ENCODE measurements at places on chromosomes 3 and 15.

- DNase-seq = peak; percentile 32
Observed at GRCh38 chr15:34582461-34583371, 735 bp downstream of the GOLGA8B start.

DNA sequence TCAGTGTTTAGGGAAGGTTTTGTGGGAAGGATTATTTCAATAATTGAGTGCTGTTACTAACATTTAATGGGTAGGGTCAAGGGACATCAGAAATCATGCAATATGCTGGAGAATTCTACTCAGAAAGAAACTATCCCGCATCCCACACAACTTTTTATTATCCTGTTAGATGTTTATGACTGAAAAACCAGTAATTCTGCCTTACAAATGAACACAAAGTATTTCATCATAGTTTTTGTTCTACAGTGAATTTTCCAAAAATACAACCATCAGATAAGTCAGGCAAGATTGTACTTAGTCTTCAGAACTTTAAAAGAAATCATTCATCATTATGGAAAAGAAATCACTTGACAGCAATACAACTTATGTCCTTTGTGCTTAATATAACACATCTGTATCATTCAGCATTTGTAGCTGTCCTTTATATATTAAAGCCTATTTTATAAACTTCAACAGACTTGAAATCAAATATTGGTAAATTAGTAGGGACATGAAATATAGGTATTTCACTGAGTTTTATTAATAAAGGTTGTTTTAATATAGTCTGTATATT lies 61.9 kb downstream of the TRPM7 start:
- DNase-seq = no peak

GRCh38 chr3:115245438-115245837 lies 98.3 kb upstream of the ZBTB20 start:
- DNase-seq = no peak

DNA sequence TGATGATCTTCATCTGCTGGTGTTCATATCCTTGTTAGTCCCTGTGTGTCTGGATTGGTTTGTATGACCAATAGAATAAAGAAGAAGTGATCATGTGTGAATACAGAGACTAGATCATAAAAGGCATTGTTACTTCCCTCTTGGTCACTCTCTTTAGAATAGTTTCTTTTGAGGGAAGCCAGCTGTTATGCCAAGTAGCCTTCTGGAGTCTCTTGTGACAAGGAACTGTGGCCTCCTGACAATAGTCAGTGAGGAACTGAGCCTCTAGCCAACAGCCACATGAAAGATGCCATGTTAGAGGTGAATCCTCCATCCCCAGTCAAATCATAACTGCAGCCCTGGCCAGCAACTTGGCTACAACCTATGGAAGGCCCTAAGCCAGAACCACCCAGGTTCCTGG lies 63.0 kb upstream of the SMAD3 start:
- no peak for DNase-seq

GRCh38 chr3:33131331-33132018 lies 17.7 kb downstream of the CRTAP start:
- no peak for DNase-seq

DNA sequence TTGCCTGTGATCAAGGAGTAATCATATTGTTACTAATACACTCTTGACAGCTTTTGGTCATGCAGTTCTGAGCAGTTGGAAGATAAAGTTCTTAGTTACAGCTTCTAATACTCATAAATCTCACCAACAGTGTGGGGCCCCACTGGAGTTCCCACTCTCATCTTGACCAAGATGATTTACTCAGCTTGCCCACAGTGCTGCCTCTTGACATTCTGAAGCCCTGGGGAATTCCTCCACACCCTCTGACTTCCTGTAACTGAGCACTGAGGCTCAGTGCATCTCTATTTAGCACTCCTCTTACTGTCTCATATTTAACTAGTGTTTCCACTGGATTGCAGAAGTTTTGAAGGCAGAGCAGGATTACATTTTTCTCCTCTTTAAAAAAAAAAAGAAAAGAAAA lies 1.9 kb upstream of the ARL6IP5 start:
- no peak for DNase-seq

DNA sequence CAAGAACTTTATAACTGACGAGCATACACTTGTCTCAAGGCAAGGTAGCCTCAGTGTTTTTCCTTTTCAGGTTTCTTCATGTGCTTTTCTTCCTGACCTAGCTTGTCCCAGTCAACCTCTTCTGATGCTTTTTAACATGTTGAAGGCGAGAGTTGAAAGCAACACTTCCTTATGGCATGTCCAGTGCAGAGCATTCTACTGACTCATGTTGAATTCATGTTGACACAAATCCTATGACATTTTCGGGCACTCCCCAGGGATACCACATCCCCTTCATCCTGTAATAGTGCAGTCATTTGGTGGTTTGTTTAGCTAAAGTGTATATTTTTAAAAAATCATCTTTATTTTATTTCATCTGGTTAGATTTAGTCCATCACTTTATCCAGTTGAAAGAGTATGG lies 75.9 kb upstream of the CBLB start:
- DNase-seq = no peak

GRCh38 chr15:96340598-96341512 lies 10.4 kb downstream of the NR2F2 start:
- DNase-seq = no peak

DNA sequence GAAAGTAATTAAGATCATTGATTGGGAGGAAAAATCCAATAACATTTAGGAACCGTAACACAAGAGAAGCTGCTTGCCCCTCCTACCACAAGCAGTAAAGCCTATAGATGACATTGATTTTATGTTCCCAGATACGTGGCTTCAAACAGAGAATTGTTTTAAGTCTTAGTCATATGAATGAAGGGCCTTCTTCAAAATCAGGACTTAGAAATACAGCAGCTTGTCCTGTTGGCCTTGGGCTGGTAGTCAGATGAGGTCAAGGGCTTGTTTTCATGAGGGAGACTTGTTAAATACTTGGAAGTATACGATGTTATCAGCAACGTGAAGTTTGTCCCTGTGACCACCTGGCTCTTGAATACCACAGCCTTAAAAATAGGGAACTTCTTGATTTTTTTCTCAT lies 114.4 kb downstream of the VGLL4 start:
- DNase-seq = no peak

GRCh38 chr15:57502116-57502515 lies 89.6 kb upstream of the MYZAP start:
- no peak for DNase-seq

DNA sequence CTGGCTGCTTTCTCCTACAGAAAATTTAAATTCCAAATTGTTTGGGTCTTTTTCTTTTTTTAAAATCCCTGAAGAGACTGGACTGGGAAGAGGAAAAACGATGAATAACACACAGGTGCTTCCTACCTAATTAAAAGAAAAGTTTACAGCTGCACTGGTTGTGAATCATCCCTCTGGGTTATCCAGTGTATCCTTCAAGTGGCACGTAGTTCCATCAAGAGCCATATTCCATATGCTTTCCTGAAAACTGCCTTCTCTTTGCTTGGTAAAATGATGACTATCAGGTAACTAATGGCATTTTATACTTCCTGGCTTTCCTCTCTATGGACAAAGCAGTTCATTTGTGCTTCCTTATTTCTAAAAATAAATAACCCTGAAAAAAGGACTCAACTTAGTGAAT lies 123.2 kb downstream of the MAGI1 start:
- DNase-seq = no peak

- no peak for DNase-seq
Observed at GRCh38 chr3:138459619-138460535, 25.5 kb downstream of the ESYT3 start.

DNA sequence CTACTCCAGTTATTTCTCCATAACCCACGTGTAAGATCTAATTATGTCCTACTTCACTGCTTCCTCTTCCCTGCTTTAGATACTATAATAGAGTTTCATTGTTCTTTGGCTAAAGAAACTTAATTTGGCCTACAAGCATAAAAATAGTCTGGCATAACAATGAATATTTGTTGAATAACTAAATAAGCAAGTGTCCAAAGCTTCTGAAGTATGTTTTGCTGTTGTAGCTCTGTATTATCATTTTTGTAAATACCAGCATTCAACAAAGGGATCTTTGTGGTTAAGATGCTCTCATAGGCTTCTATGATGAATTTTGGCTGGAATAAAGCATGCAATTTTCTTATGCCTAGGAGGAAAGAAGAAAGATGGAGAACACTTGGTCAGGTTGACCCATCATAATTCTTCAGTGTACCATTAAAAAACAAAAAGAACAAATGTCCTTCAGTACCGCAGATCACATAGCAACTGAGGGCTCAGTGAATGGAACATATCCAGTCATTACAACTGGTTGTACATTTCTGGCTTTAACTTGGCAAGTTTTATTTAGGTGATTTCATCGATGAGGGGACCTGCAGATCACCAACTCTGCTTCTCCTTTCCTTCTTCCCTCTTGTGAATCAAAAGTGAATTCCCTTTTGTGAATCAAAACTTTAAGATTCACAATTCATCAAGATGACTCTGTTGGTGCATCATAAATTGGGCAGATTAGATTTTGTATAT lies 465.9 kb upstream of the TGFBR2 start:
- no peak for DNase-seq

GRCh38 chr3:117019082-117019713 lies 309.6 kb downstream of the TUSC7 start:
- DNase-seq = no peak

- no peak for DNase-seq
Observed at GRCh38 chr3:152327203-152327602, 58.5 kb downstream of the MBNL1 start.

DNA sequence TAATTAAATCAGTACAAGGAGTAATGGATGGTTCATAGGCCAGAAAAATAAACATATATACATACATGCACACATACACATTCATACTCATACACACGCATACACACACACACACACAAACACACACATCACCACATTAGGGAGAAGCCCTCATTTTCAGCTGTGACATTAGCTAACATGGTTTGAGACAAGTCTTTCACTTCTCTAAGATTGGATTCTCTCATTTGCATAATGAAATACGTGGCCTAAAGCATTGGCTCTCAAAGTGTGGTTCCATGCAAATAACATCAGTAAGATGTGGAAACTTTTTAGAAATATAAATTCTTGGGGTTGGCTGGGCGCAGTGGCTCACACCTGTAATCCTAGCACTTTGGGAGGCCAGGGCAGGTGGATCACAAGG lies 452.6 kb downstream of the TAFA4 start:
- no peak for DNase-seq

GRCh38 chr3:38139652-38140051 lies 1.2 kb downstream of the MYD88 start:
- DNase-seq = no peak

DNA sequence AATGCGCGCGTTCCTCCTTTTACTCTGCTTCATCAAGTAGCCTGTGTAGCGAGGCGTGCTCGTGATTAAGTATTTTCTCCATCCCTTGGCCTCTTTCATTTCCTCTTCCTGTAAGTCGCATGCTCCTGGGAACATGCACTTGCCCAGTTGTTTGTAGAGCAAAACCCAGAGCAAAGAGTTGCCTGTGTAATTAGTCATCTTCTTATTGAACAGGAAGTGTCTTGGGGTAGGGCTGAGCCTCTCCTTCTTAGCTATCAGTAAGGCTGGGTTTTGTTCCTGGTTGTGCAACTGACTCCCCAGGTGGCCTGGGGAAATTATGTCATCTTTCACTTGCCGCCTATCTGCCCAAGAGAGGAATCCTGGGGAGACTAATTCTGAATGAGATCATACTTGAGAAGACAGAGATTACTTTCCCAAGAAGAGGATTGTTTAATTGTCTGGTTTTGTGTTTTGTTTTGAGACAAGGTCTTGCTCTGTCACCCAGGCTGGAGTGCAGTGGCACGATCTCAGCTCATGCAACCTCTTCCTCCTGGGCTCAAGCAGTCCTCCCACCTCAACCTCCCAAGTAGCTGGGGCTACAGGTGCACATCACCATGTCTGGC lies 14.9 kb downstream of the LIPH start:
- no peak for DNase-seq

DNA sequence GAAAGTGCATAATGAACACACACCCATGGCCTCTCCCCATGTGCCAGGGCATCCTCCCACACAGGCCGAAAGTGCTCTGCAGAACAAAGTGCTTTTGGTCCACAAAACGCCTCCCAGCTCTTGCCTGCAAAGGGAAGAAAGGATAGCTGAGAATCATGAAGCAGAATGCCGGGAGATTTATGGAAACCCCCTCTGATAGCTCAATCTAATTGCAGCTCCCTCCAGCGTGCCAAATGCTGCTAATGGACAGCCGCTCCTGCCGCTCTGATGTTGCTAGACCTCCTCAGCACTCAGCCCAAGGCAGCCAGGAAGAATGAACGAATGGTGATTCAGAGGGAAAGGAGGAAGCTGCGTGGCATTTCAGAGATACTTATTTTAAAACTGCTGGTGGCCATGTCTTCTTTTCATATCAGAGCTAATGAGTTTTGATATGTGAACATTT lies 145.3 kb downstream of the TJP1 start:
- DNase-seq = no peak

DNA sequence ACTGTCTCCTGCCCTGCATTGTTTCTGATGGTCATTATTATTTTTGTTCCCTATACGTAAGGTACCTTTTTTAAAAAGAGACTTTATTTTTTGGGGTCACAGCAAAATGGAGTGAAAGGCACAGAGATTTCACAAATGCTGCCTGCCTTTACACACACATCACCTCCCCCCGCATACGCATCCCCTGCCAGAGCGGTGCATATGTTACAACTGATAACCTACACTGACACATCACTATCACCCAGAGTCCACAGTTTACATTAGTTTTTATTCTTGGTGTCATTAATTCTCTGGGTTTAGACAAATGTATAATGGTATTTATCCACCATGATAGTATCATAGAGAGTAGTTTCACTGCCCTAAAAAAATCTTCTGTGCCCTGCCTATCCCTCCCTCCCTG lies 43.6 kb upstream of the KLF13 start:
- DNase-seq = no peak

GRCh38 chr15:90348456-90348855 lies 3.6 kb upstream of the ZNF774 start:
- no peak for DNase-seq

DNA sequence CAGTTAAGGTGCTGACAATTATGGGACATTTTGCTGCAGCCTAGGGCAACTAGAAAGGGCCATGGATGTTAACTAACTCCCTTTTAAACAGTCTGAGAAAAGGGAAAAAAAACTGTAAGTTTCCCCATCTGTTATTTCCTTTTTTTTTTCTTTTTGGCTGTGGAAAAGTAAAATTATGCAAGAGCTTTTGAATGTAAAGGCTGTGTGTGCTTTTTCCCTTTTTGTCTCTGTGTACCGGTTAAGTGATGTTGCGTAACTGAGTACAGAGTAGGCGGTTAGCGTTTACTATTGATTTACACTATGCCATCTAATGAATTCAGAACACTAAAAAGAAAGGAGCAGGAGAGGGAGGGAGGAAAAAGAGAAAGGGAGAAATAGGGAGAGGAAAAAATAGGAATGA lies 403.6 kb downstream of the TIGIT start:
- no peak for DNase-seq

DNA sequence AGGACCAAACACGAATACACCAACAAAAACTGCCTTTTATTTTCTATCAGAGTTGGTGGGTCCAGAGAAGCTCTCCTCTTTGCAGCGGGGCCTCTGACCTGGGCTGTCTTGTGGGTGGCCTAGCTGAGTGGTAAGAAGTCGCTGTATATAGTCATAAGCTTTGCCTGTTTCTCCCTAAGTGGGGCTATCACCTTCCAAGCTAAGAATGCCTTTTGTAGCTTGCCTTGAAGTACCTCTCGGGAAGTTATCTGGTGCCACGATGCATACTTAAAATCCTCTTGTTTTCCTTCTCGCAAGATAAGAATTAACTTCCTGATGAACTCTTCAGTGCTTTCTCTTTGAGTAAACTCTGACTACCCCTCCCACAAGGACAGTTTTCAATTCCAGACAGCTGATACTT lies 178.8 kb downstream of the SYNPR start:
- DNase-seq = no peak
